A549 (cell line): ENCODE measurements at places on chromosomes 3 and 15.

GRCh38 chr3:71103430-71103921 lies 480.1 kb downstream of the FOXP1 start:
- no peak for DNase-seq

DNA sequence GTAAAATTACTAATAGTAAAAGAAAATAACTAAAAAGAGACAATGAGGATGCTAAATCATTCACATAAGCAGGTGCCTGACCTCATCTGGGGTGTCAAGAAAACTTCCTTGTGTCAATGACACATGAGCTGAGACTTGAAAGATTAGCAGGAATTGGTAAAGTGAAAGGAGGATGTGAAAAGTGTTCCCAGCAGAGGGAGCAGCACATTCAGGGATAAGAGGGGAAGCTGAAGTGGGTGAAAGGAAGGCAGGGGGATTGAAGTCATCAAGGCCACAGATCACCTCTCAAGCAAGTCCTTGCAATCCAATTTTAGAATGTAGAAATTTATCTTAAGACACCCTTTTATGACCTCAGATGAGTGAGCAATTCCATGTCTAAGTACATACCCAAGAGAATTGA lies 60.2 kb upstream of the ACP3 start:
- no peak for DNase-seq

DNA sequence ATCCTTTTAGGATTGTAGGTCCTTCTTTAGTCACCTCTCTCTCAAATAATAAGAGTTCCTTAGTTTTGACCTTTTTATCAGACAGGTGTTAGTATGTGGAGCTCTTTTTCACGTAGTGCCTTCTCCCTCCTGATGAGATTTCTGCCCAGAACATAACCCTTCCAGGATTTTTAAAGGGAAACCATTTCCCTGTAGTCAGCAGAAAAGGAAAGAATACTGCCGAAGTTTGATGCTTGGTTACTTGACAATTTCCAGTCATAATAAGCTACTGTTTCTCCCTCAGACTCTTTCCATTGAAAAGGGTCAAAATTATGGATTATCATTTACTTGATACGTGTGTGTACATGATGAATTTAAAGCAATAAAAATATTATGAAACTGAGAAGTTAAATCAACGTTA lies 73.1 kb downstream of the VPS8 start:
- DNase-seq = no peak

GRCh38 chr3:103968131-103968530 lies 1398.6 kb upstream of the ALCAM start:
- no peak for DNase-seq

DNA sequence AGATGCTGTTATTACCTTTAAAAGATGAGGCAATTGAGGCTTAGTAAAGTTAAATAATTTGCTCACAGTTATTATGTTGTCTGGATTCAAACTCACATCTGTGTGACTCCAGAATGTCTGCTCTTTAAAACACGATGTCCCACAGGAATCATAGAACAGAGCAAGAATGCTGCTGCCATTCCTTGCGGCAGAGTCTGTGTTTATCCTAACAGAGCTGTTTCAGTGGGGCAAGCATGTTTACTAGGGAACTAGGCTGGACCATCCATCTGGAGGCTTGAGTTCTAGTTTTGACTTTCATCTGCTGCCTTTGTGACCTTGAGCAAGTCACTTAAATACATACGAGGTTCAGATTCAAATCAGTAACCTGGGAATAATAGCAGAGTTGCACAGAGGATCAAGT lies 72.1 kb downstream of the BBX start:
- no peak for DNase-seq

- DNase-seq = no peak
Measured at GRCh38 chr3:62238431-62238830, 134.9 kb downstream of the FEZF2 start.

DNA sequence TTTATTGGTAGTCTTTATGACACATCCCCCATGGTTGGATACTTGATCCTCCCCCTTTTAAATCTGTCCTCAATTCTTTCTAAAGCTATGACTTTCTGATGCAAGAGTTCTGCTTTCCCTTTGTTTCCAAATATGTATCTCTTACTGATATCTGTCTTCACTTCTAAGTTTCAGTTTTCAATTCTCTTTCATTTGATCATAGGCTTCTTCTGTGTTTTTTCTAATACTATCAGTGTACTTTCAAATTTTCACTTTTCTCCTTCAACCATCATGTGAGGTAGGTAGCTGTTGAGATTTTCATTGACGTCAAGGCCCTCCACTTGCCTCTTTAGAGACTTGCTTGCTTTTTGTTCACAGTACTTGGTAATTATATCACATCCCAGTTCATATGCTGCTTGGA lies 436.5 kb downstream of the CNTN4 start:
- no peak for DNase-seq

GRCh38 chr15:34078900-34079299 lies 22.8 kb downstream of the EMC7 start:
- DNase-seq = no peak

DNA sequence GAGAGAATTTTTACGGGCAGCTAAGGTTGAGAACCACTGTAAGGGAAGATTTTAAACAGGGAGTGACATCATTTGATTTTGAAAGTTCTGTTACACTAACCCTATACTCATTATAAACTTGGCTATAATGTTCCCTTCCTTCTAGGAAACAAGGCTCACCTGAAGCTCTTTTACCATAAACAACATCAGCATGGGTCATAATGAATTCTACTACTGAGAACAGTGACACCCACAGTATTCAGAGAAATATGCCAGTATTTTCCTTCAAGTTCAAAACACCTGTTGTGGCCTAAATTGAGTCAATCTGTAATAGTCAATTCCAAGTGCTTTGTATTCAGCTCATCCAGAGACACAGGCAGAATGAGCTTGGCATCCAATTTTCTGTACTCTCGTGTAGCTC lies 175.3 kb upstream of the STT3B start:
- no peak for DNase-seq

- DNase-seq = no peak
Measured at GRCh38 chr15:56820333-56820732, 87.0 kb upstream of the ZNF280D start.

GRCh38 chr15:45906230-45906629 lies 271.4 kb downstream of the SQOR start:
- no peak for DNase-seq

GRCh38 chr3:151864423-151865101 lies 8.9 kb upstream of the SUCNR1 start:
- DNase-seq = no peak

DNA sequence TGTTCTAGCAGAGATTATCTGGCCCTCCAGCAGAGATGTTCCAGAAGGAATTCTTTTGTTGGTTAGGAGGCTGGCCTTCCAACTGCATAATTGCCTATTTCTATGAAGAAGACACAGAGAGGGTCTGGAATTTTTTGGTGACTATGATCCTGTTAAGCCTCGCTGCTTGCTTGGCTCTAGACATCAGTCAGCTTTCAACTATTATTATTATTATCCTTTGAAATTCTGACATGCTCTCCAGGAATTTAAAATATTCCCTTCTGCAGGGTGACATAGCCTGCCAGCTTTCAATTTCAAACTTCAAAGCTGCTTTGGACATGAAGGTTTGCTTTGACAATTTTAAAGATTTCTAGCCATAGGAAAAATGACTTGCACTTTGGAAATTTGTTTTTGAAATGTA lies 26.3 kb upstream of the ZNF148 start:
- DNase-seq = no peak

- DNase-seq = no peak
Measured at GRCh38 chr3:86547692-86548091, 443.3 kb downstream of the VGLL3 start.

DNA sequence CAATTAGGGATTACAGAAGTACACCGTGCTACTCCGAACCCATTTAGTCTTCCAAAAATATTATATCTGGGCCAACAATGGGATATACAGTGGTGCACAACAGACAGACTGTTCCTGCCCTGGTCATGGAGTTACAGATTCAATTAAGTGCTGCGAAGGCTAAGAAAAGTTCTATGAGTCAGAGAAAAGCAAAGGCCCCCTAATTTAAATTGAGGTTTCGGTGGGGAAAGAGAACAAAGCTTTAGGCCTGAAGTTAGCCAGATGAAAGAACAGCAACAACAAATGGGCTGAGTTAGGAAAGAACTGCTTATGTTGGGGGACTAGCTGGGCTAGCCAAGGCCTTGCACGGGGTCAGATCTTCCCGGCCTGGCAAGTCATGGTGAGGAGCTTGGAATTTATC lies 131.8 kb downstream of the MDFIC2 start:
- DNase-seq = no peak

- DNase-seq = no peak
Measured at GRCh38 chr3:170732660-170733245, 137.2 kb downstream of the RPL22L1 start.

DNA sequence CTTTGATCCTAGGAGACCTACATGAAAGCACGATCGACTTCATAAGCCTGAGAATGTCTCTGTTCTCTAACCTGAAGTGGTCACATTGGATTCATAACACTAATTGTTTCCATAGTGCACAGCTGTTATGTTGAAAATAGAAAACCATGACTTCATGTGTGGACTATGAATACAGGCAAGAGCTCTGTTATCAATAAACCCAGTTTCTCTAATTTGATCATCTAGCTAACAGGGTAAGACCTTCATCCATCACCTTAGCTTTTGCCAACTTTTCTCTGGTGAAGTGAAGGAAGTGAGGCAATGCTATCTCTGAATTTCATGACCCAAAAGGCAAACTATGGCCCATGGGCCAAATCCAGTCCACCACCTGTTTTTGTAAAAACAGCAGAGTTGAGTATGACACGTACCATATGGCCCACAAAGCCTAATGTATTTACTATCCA lies 27.2 kb downstream of the ABI3BP start:
- DNase-seq = no peak

DNA sequence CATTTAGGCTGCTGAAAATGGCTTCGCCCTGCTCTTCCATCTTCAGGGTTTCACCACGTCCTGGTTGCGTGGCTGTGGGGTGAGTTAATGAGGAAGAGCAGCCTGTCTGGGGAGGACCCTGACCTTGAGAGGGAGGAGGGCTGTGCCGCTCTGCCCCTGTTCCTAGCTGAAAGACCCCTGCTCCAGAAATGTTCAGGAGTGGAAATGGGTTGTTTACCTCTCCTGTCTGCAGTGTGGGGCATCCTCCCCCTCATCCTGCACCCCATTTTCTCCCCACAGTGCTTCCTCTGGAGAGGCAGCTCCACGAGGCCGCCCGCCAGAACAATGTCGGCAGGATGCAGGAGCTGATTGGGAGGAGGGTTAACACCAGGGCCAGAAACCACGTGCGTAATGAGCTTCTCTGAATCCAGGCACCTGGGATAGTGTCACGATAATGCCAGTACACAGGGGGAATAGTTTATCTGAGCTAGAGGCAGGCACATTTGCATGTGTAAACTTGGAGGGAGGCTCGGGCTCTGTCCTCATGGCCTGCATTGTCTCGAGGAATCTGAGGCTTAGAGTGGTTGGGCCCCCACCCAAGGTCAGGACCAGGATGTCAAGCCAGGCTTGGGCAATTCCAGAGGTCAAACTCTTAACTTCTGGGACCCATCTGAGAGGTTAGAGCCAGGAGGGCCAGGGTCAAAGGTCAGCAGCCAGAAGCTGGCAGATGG lies 4.0 kb downstream of the ANKDD1A start:
- DNase-seq = no peak

- no peak for DNase-seq
Measured at GRCh38 chr3:111721747-111722146, 126.6 kb upstream of the ZBED2 start.

DNA sequence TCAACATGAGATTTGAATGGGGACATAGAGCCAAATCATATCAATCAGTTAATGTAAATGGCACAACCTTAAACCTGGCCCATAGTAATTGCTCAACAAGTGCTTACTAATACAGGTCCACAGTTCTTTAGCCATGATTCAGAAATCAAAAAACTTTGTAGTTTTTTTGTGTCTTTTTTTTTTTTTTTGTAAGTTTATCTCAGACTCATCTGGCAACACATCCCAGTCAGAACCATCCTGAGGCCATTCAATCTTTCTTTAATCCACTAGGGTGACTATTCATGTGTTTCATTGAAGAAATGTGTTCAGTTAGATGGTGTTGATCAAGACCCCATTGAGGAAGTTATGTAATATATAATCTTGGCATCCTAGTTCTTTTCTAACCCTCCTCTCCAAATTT lies 65.4 kb downstream of the ABI3BP start:
- no peak for DNase-seq

DNA sequence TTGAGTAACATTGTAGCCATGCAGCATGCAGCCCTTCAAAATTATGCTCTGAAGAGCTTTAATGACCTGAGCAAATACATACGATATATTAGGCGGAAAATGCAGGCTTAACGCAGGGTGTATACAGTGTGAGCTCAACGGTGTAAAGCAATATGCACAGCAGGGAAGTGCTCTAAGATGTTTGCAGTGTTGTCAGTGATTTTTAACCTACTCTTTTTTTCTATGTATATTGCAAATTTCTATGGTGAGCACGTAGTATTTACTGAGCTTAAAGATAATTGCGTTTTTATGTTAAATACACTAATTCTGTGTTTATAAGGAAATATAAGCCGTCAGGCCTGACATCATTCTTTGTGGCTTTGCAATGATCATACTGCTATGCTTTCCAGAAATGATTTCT lies 42.1 kb downstream of the DGKG start:
- DNase-seq = no peak

DNA sequence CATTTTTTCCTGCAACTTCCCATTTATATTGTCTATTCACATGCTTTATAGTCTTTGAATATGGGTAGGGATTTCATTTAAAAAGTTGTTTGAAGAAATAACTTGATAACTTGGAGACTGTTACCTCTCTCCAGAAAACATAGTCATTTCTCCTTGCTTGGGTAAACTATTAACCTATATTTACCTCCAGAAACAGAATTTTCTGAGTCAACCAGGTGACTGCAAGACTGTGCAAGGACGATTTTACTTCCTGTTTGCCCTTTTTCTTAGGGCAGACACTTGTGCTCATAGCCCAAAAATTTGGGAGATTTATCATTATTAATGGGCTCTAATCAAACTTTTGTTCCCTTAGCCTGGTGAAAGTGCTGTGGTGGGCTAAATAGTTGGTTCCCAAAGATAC lies 14.3 kb upstream of the MOBP start:
- DNase-seq = no peak

DNA sequence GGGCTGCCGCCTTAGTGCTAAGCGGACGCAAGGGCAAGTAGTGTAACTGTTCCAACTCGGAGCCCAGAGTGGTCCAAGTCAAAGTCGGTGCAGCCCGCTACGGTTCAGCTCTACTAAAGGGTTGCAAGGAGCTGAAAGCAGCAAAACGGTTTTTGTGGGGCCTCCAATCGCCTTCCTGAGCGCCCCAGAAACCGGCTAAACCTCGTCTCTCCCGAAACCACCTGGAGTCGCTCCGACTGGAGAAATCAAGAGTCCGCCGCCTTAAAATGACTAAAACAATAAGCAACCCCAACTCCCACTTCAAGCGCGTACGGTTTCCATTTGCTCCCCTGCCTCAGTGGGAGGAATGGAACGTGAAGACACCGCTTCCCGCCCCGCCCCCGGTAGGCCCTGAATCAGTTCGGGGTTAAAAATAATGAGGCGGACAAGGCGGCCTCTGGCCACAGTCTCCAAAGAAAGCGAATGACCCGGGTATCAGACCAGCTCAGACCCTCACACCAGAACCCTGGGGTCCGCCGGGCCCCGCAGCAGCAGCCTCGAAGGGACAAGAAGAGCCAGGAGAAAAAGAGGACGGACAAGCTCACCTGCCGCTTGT lies 401 bp downstream of the SEC11A start:
- peak; percentile 51 for DNase-seq

- no peak for DNase-seq
Measured at GRCh38 chr3:44535364-44535763, 19.6 kb upstream of the ZKSCAN7 start.
